ENCODE measurements at places on chromosomes 2 and 18. TPM values are rescaled to one million over a fixed set of nuclear protein-coding genes. Genes with fewer than 3 reads are reported as not detected.
A peak's percentile ranks its signal among the peaks of the same experiment; 100 is the strongest.

The PFN4 gene
- 2.1 TPM for total RNA-seq

The SPHKAP gene
- total RNA-seq: not detected

The RESP18 gene
- not detected for total RNA-seq

The FAM228A gene
- 0.25 TPM for total RNA-seq

The FOXD4L1 gene
- total RNA-seq: 0.72 TPM

The SALL3 gene
- total RNA-seq: not detected

The TBR1 gene
- 0.15 TPM for total RNA-seq

- no peak overlapping the region for H3K27ac ChIP-seq
- H3K4me1 ChIP-seq: no peaks in the 10 kb centered on the region
- H3K36me3 ChIP-seq: no peaks in the 10 kb centered on the region
- H3K27me3 ChIP-seq: no peaks in the 10 kb centered on the region
- H3K4me3 ChIP-seq: no peak overlapping the region
Observed at GRCh38 chr18:55735199-55735855, 147.3 kb upstream of the TCF4 start.

GRCh38 chr18:12301263-12302005 lies 6.6 kb upstream of the TUBB6 start:
- no peak overlapping the region for H3K27ac ChIP-seq
- H3K4me3 ChIP-seq: no peak overlapping the region
- H3K36me3 ChIP-seq: no peaks in the 10 kb centered on the region
- DNase-seq: no peak
- no peaks in the 10 kb centered on the region for H3K4me1 ChIP-seq

DNA sequence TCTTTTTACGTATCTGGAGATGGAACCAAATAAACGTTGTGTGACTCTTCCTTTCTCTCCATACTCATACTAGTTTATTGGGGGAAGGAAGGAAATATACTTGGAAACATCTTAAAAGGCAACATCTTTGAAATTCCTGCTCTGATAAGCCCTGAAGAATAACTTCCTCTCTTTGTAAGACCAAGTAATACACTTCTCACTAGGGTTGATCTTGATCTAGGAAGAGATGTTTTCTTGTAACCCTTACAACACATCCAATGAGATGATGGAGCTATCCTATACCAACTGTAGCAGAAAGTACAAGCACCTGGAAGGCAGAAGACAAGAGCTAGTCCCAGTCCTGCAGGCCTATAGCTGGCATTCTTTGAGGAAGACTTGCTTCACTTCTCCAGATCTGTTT lies 2.0 kb downstream of the ANKRD44 start:
- peak overlapping the region; percentile 92 for H3K27ac ChIP-seq
- no peaks in the 10 kb centered on the region for H3K36me3 ChIP-seq
- DNase-seq: peak; percentile 56
- H3K27me3 ChIP-seq: no peaks in the 10 kb centered on the region
- peaks cover 81% of the 10 kb centered on the region for H3K4me1 ChIP-seq
- peak overlapping the region; percentile 86 for H3K4me3 ChIP-seq

DNA sequence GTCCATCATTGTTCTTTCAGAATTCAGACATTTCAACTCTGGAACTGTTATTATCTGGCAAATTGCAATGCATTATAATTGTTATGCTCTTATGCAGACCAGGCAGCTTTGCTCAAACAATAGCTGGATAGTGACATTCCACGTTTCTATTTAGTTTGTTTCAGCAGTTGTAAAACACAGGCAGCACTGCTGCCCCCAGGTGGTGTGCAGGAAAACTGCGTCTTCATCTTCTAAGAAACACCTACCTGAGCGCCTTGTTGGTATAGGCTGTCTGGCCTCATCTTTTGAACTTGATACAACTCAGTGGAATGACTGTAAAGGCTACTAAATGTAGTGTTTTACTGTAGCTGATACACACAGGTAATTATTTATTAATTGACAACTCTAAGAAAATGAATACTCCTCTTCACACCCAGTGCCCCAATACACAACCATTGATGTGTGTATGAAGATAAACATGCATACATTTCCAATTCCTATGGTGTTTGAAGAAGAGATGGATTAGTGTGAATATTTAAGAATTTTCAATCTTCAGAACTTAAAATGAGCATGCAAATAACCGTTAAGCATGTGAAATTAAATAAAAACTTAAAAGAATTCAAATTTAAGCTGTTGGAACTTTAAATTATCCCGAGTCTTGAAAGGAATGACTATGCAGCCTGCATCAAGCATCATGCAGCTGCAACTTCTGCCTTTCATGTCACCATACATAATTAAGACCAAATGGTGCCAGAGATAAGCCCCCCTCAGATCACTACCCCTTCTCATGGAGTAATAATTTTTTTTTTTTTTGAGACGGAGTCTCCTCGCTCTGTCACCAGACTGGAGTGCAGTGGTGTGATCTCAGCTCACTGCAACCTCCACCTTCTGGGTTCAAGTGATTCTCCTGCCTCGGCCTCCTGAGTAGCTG lies 85.6 kb downstream of the CD8B2 start:
- no peak overlapping the region for H3K27ac ChIP-seq
- DNase-seq: peak; percentile 59
- H3K36me3 ChIP-seq: no peaks in the 10 kb centered on the region

GRCh38 chr2:65204461-65205210 lies 23.0 kb upstream of the ACTR2 start:
- H3K4me3 ChIP-seq: no peak overlapping the region
- H3K27ac ChIP-seq: no peak overlapping the region

- no peaks in the 10 kb centered on the region for H3K27me3 ChIP-seq
- H3K4me3 ChIP-seq: no peak overlapping the region
- H3K27ac ChIP-seq: no peak overlapping the region
- no peaks in the 10 kb centered on the region for H3K36me3 ChIP-seq
- no peaks in the 10 kb centered on the region for H3K4me1 ChIP-seq
Observed at GRCh38 chr2:224835405-224835804, 119.2 kb upstream of the CCDC195 start.

DNA sequence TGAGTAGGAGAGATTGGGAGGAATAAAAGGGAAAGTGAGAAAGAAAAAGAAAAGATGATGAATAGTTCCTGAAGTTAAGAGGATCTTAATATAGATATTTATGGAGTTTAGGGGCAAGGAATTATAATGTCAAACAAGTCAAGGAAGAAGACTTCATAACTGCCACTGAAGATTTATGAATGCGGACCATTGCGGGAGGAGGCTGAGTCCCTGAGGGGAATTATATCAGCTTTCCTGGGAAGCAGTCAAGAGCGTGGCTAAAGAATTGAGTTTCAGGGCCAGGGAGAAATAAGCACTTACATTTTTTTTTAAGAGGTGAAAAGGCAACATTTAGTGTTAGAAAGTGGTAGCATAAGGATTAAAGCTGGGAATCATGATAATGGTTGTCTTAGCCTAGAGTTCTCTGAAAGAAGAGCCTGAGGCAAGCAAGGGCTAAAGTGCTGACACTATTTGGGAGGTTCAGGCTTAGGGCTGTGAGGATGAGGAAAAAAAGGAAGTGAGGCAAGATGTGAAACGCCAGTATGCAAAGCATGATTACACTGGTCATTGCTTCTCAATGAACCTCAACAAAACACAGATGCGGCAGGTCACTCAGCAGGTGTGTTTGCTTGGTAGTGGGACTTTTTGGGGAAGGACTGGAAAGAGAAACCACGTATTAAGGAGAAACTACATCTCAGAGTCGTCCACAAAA lies 217.1 kb downstream of the SLC4A3 start:
- DNase-seq: peak; percentile 60
- peak overlapping the region; percentile 43 for H3K27ac ChIP-seq
- no peak overlapping the region for H3K4me3 ChIP-seq

- H3K27ac ChIP-seq: peak overlapping the region; percentile 69
- peak; percentile 87 for DNase-seq
- H3K4me1 ChIP-seq: peaks cover 55% of the 10 kb centered on the region
- no peaks in the 10 kb centered on the region for H3K27me3 ChIP-seq
- no peaks in the 10 kb centered on the region for H3K36me3 ChIP-seq
- H3K4me3 ChIP-seq: peak overlapping the region; percentile 52
Observed at GRCh38 chr2:144605231-144605840, 85.4 kb upstream of the ZEB2 start.

GRCh38 chr2:237885931-237886684 lies 26.7 kb downstream of the RAMP1 start:
- no peaks in the 10 kb centered on the region for H3K4me1 ChIP-seq
- no peaks in the 10 kb centered on the region for H3K36me3 ChIP-seq
- no peaks in the 10 kb centered on the region for H3K27me3 ChIP-seq
- H3K27ac ChIP-seq: no peak overlapping the region

DNA sequence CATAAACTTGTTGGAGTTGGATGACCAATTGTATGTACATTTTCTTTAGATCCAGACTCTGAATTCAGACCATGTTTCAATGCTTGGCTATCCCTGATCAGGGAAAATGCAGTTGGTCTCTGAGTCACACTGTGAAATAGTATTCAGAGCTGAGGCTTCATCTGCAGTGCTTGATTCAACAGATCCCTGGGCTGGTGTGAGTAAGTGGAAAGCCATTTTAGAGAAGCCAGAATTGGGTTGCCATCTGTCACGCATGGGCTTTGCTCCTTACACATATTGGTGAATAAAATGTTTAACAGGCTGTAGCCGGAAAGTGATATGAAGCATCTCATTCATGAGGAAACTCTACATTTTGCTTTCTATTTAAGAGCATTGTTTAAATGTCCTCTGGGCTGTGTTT lies 50.0 kb upstream of the ACYP2 start:
- H3K4me1 ChIP-seq: peaks cover 16% of the 10 kb centered on the region
- no peak for DNase-seq
- no peaks in the 10 kb centered on the region for H3K36me3 ChIP-seq
- no peaks in the 10 kb centered on the region for H3K27me3 ChIP-seq

All from Karpas-422 (cell line).